Myocyte (in vitro differentiated cells): ENCODE measurements at places on chromosomes 5 and 9.
A peak's percentile ranks its signal among the peaks of the same experiment; 100 is the strongest.

- DNase-seq: no peak
Observed at GRCh38 chr9:99650187-99650874, 171.4 kb upstream of the NR4A3 start.

GRCh38 chr9:80995759-80996158 lies 693.6 kb downstream of the TLE1 start:
- no peak for DNase-seq

DNA sequence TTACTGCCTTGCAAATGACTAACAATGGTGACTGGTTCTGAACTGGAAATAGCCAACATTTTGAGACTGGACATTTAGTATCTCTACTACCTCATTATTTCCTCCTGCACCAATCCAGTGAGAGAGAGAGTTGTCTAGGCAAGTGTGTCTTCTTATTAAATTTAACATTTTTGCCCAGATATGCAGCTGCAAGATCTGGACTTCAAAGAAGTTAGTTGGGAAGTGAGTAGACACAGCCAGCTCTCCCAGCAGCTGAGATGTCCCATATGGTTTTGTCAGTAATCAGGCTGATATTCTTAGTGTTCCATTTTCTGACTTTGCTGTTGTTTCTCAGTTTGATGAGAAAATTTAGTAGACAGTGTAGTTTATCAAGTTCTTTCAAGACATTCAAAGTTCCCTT lies 1778.8 kb upstream of the CDH6 start:
- DNase-seq: no peak

DNA sequence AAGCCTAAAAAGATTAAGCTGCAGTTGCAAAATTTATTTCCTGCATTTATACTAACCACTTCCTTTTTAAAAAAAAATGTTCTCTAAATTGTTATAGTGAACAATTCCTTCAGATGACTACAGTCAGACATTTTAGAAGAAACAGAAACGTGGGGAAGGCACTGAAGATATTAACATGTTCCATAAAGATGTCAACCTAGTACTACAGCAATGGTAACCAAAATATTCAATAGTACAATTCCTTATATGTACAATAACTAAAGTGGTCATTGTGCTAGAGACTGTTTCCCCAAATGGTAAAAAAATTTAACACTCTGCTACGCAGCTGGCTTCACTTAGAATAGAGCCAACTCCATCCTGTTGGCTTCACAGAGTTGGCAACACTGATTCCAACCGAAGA lies 97.7 kb downstream of the FNBP1 start:
- no peak for DNase-seq

DNA sequence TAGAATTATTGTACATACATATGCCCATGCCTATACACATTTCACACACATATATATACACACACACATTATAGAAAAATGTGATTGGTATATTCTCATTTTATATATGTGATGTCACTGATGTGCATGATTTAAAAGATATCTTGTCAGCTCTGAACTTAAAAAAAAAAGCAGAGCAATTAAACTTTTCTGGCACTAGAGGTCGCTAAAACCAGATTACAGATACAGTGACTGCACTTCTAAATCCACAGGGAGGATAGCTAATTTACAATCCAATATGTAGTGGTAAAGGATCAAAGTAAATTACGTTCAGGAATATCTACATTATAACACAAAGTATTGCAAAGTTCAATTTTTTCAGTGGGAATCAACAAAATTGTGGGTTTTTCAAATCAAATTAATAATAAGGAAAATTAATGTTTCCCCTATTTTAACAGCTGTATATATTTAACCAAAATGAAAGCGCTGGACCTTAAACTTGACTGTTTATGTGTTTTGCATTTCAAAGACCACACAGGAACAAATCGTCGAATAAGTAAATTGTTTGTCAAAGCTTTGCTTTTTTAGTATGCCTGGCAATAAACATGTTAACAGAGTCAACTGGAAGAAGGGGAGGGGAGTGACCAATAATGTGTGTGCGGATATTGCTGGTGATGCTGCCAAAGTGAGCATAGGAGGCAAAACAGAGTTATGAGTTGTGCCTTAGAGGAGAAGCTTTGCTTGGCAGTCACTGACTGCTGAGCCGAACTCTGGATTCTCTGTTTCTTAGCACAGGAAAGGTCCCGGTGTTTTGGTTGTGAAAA lies 1201.4 kb upstream of the C9orf72 start:
- DNase-seq: peak; percentile 56

DNA sequence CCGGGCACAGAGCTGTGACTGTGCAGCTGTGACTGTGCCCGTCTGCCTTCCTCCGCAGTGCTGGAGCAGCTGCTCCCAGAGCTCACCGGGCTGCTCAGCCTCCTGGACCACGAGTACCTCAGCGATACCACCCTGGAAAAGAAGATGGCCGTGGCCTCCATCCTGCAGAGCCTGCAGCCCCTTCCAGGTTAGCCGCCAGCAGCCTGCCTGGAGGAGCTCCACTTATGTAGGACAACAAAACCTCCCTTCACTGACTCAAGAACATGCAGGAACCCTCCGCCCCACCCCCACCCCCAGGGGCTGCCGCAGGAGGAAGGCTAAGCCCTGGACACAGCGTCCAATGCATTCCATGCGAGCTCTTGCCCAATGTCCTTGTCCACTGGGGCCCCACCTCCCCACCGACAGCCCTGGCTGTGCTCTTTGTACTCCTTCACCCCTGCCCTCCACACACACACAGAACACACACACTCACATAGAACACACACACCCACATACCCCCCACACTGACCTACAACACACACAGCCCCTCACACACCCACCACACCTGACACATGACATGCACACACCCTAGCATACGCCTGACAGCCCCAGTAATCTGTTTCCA lies 27.9 kb downstream of the AFAP1L1 start:
- no peak for DNase-seq

DNA sequence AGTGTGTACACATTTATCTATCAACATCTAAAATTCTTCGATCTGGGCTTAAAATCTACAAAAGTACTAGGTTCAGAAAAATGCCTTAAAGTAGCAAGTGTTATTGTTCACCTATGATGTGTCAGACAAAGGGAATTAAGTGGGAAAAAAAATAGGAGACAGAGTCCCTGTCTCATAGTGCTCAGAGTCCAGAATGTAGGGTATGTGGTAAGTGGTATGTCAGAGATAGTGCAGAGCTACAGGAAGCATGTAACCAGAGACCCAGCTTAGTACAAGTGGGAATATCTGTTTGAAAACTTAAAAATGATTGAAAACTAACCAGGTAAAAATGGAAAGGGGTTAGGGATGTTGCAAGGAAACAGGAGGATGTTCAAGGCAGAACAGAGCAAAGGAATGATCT lies 482.8 kb downstream of the ELAVL2 start:
- no peak for DNase-seq

GRCh38 chr9:100070104-100071041 lies 28.4 kb downstream of the ERP44 start:
- DNase-seq: no peak

GRCh38 chr5:179023528-179024189 lies at the start of gene ZNF879:
Gene ZNF879 (plus strand): TSS chr5:179023804. CDS start chr5:179025005, 1,201 bp downstream.
- DNase-seq: peak; percentile 97

DNA sequence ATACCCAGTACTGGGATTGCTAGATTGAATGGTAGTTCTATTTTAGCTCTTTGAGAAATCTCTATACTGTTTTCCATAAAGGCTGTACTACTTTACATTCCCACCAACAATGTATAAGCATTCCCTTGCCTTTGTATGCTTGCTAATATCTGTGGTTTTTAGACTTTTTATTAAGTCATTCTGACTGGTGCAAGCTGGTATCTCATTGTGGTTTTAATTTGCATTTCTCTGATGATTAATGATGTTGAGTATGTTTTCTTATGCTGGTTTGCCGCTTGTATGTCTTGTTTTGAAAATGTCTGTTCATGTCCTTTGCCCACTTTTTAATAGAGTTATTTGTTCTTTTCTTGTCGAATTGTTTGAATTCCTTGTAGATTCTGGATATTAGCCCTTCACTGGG lies 512.7 kb upstream of the PAPPA start:
- DNase-seq: peak; percentile 45
